ENCODE measurements at places on chromosomes 5 and 9. TPM values are rescaled to one million over a fixed set of nuclear protein-coding genes. Genes with fewer than 3 reads are reported as not detected.

DNA sequence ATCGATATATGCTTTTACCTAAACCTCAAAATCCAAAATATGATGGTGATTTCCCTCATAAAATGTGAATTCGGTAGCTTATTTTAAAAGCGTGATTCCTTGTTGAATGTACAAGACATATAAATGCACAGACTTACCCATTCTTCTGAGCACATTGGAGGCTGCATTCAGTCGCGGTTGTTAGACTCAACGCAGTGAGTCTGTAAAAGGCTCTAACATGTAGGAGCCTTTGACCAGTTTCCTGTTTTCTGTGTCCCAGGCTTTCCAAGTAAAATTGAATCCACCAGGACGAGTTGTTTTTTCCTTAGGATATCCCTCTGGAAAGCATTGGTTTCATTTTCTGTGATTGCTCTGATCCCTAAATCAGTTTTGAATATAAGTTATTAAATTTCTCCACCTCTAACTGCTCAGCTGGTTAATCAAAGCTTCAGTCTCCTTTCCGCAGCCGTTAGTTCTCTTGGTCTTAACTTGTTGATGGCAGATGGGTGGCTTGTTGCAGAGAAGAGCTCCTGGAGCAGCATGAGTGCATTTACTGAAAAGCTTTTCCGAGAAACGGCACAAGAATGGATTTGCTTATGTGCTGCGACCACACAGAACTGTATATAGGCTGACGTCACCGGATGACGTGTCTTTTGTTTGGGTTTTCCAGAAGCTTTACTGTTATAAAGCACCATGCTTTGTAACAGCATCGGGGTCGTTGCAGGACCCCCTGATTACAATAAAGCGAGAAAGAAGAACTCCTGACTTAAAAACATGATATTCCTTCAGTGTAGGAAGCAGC lies at the start of gene LRRTM2:
TSS of gene LRRTM2 (minus strand) at position 565 of the 781 bp plus-strand sequence. CDS start at position 141, 424 bp downstream.
- no peak for DNase-seq

DNA sequence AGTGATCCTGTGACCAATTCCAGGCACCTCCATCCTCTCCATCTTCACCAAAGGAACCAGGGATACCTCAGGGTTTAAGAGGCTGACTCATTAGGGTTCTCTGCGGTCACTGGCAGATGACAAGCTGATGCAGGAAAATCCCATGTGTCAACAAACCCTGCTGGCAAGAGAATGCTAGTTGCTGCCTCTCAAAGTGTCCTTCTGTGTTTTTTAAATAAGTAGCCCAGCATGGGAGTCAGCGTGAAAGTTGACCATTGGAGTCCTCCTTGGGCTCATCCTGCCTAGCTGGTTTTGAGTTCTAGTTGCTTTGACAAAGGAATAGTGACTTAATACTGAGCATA lies 200.2 kb downstream of the SLIT3 start:
- no peak for DNase-seq

GRCh38 chr9:90333226-90333625 lies 309.4 kb downstream of the DIRAS2 start:
- DNase-seq: no peak

Gene PRUNE2
- total RNA-seq: not detected

Gene FST
- not detected for total RNA-seq
